T-cell (primary cell): ENCODE measurements at places on chromosomes 12 and 14.

DNA sequence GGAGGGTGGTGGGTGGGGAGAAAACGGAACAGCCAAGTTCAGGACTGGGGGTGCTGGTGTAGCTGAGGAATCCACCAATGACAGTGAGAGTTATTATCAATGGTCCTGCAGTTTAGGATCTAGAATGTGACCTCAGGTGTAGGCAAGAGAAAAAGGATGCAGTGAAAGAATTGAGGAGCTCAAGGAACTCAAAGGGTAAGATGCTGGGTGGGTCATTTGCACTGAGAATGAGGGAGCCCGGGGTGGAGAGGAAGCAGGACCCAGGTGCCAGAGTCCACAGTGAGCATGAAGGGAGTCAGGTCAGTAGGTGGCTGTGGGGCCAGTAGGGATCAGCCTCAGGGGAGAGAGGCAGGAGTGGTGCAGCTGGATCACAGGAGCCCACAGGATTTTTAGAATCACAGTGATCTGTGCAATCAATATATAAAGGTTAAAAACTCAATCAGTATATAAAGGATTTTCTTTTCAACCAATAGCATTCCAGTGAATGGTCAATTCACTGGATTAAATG lies 3.2 kb upstream of the KRT7 start:
- DNase-seq, result no peak

DNA sequence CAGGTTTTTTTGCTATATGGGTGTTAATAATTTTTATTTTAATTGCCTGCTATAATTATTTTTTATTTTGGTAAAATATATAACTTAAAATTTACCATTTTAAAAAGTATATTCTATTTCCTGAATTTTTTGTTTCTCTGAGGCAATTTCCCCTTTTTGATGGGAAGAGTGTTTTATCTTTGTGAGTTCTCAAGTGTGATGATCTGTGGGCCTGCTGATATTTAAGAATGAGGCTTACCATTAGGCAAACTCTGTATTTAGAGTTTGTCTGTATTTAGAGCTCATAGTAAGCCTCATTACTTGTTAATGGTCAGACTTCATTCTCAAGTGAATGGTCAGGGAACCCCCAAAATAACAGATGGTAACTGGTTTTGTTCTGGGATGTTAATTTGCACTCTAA lies 48.0 kb downstream of the WNK1 start:
- DNase-seq, result no peak

DNA sequence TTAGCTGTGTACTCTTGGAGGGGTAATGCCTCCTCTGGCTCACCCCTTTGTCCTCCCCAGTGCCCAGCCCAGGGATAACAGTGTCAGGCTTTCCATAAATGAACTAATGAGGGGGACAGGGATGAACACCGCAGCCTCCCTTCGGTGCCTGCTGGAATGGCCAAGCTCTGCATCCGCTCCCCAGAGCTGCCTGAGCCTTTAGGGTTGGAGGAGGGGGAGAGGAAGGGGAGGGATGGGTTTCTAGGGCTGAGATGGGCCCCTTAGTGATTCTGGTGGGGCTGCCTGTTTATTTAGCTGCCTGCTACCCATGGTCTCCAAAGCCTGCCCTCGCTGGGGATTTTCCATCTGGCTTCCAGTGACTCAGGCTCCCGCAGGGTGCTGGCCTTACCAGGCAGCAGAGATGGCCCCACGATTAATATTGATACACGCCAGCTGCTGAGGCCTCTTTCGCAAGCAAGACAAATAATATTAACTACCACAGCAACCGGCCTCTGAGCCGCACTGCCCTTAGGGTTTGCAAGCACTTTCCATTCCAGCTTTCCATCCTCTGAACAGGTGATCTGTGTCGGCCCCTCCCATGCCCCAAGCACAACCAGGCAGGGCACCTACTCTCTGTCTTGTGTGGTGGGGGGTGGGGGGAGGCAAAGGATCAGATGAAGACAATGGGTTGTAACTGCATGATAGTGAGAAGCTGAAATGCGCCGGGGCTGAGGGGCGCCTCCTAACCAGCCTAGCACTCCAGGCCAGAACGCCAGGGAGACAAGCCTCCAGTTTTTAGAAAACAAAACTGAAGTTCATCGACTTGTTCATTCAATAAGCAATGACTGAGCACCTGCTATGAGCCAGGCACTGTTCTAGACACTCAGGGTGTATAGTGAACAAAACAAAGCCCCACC lies 56.7 kb downstream of the C14orf132 start:
- no peak for DNase-seq

GRCh38 chr12:84034871-84035270 lies 877.7 kb downstream of the SLC6A15 start:
- no peak for DNase-seq

- DNase-seq, result no peak
These were observed 162.1 kb upstream of the SOX5 start for GRCh38 chr12:24111616-24112015.

DNA sequence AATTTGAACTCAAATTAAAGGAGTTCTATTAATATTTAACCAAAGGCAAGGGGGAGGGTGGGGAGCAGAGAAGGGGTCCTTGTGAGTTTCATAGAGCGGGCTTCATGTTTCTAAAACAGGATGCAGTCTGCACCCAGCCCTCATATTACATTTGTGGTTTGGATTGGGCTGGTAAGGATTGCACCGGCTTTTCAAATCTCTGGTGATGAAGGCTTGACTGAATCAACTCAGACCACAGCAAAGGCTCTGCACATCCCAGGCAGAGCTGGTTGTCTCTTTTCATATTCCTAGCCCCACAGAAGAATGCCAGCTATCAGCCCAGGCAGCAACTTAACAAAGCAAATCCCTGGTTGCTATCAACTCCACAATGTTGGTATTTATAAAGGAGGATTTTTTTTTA lies 1221.4 kb downstream of the VRK1 start:
- DNase-seq, result peak; percentile 69

DNA sequence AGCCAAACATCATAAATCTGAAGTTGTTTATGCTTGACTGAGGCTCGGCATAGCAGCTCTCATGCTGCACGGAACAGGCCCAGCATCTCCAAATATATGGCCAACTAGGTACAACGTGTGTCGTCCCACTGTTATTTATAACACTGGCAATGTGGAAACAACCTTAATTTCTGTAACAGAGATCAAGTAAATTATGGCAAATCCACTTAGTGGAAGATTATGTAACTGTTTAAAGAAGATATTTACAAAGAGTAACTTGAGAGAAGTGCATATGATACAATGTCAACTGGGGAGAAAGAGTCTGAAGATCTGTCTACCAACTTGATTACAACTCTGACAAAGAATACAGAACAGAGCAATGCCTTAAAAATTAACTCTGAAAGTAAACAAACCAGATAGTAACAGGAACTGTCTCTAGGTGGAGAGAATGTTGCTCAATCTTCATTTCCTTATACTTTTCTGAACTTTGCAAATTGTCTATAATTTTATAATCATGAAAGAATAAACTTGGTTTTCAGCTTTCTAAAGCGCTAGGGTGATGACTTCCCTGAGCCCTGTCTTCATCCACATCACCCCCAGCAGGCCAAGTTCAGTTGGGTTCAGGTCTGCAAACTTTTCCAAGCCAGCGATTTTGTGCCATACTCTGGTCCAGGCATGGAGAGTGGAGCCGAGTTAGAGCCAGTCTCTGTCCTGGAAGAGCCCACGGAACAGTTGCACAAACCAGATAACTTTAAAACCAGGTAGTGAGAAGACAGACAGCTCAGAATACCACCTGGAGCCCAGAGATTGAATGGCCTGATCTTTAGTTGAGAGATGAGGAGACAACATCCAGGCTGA lies 44.3 kb upstream of the BDKRB2 start:
- DNase-seq, result no peak

- no peak for DNase-seq
These were observed 10.0 kb upstream of the SNRPF start for GRCh38 chr12:95848575-95849388.

DNA sequence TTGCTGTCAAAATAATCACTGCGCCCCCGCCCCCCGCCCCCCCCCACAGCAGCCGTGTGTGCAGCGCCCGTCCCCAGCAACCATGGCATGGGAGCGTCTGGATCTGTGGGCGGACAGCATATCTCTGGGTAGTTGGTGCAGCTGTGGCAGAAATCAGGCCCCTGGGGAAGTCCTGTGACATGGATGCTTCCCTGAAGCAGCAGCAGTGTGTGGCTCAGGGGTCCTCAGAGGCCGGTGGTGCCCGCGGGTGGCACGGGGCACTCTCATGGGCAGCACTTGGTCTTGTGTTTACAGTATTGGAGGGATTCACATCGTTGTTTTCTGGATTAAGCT lies 19.2 kb downstream of the XRCC3 start:
- DNase-seq, result no peak

GRCh38 chr14:24353559-24354481 lies 14.0 kb upstream of the RIPK3 start:
- DNase-seq, result no peak

DNA sequence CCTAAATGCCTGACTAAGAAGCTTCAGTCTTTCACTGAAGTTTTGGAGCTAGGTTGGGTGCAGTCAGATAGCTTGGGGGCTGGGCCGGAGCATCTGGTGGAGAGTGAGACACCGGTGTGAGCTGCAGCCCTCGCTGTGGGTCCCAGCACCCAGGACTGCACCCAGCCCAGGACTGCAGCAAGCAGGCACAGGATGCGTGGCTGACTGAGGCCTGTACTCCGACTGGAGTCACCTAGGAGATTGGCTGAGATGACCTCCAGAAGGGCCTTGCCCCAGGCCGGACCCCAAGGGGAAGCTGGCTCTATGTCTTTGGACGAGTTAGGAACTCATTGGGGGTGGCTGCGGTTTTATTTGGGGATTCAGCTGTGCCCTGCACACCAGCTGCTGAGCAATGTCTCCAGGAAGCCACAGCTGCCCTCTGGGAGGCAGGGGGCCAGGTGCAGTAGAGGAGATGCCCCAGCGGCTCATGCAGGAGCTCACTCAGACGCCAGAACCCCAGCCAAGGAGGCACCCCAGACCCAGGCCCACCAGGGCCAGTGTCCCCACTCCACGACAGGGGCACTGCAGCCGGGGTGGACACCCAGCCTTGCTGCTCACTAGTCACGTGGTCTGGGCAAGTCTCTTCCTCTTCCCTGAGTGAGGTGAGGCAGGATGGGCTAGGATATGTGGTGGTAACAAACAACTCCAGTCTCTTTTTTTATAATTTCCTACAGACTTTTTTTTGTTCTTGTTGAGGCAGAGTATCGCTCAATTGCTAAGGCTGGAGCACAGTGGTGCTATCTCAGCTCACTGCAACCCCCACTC lies 31.8 kb upstream of the RCOR1 start:
- DNase-seq, result no peak

- no peak for DNase-seq
These were observed 15.0 kb upstream of the PIP4K2C start for GRCh38 chr12:57575771-57576612.

DNA sequence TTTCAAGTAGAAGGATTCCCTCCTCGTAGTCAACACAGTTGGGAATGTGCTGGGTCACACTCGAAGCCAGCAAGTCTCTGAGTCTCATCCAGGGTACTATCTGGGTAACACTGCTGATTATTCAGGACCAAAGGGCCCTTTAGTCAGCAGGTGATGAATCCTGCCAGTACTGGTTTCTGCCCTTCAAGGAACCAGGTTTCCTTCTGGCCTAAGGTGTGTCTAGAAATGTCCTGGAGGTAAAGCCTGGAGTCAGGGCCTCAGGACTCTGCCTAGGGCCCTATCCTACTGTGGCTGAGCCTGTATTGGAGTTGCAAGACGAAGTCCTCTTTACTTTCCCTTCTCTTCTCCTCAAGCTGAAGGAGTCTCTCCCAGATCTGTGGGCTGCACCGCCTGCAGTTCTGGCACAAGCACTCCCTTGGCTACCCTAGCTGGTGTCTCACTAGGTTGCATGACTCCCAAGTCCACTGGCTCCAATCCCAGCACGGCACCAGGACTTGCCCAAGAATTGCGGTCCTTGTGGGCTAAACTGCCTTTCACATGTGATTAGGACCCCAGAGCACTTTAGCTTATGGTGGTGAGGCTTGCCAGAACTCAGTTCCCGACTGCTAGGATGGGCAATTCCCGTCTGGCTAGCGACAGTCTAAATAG lies 193.7 kb upstream of the PDE3A start:
- DNase-seq, result no peak

DNA sequence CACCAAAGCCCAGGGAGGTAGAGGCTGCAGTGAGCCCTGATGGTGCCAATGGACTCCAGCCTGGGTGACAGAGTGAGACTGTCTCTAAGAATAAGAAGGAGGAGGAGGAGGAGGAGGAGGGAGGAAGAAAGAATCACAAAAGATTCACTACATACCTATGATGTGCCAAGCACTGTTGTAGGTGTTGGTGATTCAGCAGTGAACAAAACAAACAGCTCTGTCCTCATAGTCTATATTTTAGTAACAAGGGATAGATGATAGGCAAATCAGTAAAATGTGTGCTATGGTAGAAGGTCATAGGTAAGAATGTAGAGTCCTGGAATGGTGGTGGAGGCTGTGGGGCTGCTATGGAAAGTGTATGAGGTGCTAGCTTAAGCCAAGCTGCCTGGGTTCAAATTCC lies 18.0 kb upstream of the ABHD12B start:
- DNase-seq, result no peak

GRCh38 chr14:39097159-39097558 lies 5.9 kb downstream of the SEC23A start:
- DNase-seq, result no peak

DNA sequence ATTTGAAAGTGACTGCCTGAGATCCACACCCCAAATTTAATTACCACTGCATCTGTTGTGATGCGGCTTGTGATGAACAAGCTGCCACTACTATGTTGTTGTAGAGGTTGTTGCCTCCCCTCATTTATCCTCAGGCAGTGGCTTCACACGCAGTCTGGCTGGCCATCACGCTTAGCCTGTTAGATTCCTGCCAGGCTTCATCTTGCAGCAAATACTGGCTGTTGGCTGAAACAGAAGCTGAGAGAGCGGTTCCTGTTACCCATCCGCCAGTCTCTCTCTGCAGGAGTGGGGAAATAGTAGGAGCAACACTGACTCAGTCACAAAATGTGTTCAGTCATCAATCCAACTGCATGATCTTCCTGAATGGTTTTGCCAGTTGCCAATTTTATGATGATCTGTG lies 934.4 kb downstream of the FLRT2 start:
- DNase-seq, result no peak

DNA sequence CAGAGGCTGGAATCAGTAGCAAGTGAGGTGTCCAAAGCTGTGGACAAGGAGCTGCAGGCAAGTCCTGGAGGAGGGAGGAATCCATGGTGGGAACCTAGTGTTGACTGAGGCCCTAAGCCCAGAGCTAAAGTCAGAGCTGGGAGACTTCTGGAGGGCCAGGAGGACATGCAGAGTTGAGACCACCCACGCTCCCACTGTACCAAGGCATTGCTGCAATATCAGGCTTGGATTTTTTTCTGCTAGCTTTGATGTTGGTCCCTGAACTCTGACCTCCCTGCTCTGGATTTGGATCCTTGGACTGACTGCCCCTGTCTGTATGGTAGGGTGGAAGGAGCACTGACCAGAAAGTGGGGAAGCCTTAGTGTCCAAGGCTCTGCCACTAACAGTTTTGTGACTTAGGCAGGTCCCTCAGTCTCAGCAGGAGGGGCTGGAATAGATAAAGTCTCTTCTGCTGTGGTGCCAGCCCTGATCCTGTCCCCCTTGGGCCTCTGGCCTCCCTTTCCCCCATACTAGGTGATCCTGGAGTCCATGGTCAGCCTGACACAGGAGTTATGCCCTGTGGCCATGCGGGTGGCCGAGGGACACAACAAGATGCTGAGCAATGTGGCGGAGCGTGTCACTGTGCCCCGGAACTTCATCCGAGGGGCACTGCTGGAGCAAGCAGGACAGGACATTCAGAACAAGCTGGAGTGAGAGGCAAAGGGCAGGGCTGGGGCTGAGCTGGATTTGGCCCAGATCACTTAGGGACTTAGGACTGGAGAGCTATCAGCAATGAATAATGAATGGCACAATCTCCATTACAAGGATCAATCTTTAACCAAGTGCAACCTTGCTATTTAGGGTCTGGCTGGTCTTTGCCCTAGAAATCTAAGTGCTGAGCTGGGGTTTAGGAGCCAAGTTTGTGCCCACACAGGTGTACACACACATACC lies 9.4 kb downstream of the CARMIL3 start:
- DNase-seq, result no peak
